ENCODE measurements at places on chromosomes 3 and 15.

DNA sequence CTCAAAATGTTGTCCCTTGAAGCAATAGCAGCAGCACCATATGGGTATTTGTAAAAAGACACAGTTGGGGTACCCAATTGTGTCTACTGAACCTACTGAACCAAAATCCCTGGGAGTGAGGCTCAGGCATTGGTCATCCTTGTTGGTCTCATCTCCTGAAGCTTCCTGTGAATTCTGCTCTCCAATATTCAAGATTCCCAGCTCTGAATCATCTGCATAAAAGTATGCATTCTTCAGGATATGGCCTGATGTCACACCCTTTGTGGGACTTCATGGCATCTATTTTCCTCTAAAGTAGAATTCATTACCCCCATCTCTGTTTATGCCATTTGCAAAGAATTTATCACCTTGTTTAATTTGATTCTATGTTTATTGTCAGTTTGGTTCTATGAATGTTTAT is 13.3 kb upstream of the PTX3 start:
- no peak for DNase-seq

DNA sequence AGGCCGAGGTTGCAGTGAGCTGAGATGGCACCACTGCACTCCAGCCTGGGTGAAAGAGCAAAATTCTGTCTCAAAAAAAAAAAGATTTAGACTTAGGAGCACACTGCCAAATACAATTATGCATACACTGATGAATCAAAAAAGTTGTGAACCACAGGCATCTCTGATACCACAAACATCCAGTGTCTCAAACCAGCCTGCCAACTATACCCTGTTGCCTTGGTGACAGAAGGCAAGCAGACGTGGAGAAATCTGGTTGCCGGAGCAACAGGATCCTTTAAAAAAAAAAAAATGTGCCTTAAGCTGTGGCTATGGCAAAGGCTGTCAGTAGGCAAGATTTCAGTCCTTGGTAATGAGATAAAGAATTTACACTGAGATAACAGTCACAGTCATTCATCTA is 202.3 kb downstream of the NEK10 start:
- peak; percentile 6 for DNase-seq

- DNase-seq = peak; percentile 3
Observed at GRCh38 chr15:36275656-36276055, 303.8 kb upstream of the CDIN1 start.

DNA sequence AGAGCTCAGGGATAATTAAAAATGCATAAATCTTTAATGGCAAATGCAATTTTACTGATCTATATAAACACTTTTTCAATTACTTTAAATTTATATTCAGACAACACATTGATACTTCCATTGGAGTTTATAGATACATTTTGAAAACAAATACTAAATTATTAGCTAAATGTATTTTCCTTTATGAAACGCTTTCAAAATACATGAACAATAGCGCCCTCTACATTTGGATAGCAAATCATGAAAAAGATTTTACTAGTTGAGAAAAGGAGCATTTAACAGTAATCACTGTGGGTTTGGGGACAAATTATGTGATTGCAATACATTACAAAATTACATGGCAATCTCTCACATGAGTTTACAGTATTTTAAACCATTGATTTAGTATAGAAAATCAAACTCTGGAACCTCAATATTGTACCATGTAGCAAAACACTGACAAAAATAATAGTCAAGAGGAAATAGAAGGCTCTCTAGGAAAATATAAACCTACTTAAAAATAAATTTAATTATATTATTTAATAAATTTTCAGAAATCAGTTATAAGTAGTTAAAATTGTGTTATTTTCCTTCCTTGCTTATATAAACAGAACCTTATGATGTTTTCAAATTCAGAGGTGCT is 207.9 kb downstream of the ZIC1 start:
- DNase-seq = no peak

DNA sequence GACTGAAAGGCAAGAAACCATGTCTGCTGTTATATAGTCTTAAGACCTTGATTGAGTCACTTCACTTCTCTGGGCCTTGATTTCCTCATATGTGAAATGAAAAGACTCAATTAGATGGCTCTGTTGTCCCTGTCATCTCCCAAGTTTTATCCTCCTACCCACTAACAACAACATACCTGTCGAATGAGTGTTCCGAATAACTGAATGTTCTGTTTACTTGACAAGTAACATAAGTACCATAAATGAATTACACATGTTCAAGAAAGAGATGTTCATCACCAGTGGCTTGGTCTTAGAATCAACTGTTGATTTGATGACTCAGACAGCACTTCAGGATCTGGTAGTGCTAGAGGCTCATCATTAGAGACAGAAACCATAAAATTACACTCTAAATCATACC is 311.7 kb downstream of the VPS13C start:
- peak; percentile 43 for DNase-seq

DNA sequence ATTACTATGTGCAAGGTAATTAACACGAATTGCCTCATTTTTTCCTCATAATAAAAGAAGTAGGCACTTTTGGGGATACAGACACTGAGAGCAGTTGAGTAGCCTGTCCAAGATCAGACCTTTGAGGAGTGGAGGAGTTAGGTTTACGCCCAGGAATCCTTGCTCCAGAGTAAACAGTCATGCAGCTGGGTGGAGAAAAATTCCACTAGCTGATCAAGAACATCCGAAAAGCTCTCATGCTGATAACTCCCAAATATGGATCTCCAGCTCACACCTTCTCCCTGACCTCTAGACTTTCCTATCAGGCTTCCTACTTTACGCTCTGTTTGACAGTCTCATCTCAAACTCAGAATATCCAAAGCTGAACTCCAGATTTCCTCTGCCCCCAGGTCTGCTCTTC is 53.3 kb downstream of the ST6GAL1 start:
- DNase-seq = no peak

DNA sequence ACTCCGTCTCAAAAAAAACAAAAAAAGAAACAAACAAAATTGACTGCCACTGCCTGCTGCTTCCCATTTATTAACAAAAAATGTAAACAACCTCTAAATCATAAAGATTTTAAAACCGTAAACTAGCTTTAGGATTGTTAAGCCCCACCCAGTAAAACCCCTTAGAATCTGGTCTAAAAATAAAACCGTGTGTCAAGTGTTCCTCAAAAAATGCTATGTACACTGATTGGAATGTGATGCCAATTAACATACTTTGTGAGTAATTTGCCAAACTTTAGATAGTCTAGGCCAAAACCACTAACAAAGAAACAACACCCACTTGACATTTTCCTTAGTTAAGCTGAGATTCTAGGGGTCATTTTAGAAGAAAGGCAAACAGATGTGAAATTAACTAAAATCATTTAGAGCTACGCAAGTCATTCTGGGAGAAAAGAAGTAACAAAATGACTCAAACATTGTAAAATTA is 5.3 kb downstream of the RAF1 start:
- peak; percentile 10 for DNase-seq

- no peak for DNase-seq
Observed at GRCh38 chr3:189531271-189531670, 99.9 kb upstream of the TP63 start.

DNA sequence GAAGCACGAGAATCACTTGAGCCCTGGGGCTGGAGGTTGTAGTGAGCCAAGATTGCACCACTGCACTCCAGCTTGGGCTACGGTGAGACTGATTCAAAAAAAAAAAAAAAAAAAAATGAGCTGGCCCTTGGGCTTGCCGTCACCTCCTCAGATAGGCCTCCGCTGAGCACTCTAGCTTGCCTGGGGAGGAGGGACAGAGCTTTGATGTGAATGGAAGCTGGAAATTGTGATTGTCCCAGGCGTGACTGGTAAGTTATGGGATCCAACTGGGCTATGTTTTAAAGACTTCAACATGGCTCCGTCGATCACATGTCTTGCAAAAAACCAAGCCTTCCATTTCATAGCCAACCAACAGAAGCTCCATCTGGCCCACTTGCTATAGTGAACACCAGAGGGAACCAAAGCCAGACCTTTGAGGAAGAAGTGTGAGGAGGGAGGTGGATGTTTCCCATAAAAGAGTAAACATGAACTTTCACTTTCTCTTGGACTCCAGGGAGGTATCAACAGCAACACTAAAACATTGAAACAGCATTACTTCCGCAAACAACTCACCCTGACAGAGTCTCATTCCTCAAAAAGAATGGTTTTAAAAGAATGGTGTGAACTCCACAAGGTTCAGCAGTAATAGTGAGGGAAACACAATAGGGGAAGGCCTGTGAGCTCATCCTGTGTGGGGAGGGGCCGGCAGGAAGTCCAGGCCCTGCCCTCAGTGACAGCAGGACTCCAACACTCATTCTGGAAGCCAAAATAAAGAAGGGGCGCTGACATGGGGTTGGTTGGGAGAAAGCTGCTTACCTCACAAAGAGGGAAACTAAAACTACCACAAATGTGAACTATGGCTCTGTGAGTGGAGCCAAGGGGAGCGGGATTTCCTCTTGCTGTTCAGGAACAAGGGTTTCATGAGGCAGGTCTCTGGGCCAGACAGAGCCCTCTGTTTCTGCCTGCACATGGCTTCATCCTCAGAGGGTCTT is 59.2 kb upstream of the IL12A start:
- DNase-seq = peak; percentile 36

DNA sequence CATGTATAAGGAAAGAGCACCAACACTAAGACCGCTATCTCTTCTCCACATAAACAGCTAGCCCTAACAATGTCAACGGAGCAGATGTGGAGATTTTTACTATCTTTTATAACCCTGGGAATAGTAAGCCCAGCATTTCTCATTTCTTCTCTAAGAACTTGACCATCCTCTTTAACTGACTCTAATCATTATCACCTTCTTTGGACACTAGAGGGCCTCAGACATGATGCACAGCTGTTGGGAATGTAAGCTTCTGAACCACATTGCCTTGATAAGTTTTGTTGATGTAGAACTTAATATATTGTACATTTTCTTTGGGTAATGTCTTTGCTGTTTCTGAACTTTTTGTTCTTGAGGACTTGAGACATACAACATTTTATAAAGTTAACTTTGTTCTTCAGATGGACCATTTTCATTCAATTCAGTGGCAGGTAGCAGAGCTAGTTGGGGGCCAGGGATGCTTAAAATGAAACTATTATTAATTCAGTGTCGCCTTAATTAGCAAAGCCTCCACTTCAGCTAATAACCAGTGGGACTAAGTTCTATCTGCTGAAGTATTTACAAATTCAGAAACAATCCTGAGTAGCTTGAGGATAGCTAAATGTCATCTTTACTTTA is 9.6 kb upstream of the TAGLN3 start:
- DNase-seq = no peak

GRCh38 chr15:101056366-101057334 is 137.5 kb downstream of the LRRK1 start:
- no peak for DNase-seq

GRCh38 chr3:195908694-195909581 is 587 bp upstream of the TNK2 start:
- DNase-seq = no peak

DNA sequence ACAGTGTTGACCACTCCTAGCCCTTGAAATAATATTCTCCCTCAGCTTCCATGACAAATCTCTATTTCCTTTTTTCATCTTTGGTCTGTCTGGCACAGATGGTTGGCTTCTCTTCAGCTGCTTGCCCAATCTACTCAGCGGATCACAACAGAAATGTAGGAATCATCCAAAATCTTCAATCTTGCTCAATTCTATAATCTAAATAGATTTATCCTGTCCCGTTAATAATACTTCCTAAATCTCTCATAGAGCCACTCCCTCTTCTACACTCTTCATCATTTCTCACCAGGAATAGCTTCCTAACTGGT is 3.8 kb downstream of the PEAK1 start:
- DNase-seq = no peak

GRCh38 chr3:182412066-182412465 is 381.2 kb upstream of the ATP11B start:
- DNase-seq = peak; percentile 59

DNA sequence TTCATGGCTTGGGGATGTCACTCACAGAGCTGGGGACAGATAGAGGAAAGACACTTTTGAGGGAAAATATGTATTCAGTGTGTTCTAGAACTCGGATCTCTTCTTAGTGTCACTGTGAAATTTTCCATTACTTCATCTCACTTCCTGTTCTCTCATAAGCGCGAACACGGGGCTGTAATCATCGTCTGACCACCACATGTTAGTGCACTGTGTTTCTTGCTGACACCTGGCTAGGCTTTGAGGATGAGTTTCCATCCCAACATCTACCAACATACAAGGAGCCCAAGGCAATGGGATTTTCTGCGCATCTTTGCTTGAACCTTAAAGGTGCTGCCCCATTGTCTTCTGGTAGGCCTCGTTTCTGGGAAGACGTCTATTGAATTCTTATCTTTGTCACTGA is 84.0 kb downstream of the LIPC start:
- no peak for DNase-seq

GRCh38 chr15:60047701-60048100 is 43.6 kb downstream of the FOXB1 start:
- DNase-seq = no peak

GRCh38 chr3:113556946-113557335 is 24.6 kb downstream of the SIDT1 start:
- DNase-seq = no peak

- no peak for DNase-seq
Observed at GRCh38 chr3:6717026-6717943, 143.6 kb upstream of the GRM7 start.

DNA sequence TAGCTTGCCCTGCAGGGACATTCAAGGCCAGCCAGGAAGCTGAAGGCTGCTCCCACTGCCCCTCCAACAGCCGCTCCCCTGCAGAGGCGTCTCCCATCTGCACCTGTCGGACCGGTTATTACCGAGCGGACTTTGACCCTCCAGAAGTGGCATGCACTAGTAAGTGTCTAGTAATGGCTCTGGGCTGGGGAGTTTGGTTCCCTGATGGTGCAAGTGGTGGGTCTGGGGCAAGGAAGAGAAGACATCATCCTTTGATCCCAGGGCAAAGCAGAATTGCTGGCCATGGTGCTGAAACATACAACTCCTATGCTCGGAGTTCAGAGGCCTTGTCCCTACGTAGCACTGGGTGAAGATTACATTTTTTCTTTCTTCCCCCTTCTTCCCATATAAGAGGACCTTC is 311.4 kb downstream of the EPHB1 start:
- DNase-seq = peak; percentile 26

GRCh38 chr3:184174646-184175492 is at the start of gene AP2M1:
Gene AP2M1, plus strand, starts transcription at chr3:184174855. Its CDS starts 2,139 bp downstream, at chr3:184176994.
- peak; percentile 97 for DNase-seq

DNA sequence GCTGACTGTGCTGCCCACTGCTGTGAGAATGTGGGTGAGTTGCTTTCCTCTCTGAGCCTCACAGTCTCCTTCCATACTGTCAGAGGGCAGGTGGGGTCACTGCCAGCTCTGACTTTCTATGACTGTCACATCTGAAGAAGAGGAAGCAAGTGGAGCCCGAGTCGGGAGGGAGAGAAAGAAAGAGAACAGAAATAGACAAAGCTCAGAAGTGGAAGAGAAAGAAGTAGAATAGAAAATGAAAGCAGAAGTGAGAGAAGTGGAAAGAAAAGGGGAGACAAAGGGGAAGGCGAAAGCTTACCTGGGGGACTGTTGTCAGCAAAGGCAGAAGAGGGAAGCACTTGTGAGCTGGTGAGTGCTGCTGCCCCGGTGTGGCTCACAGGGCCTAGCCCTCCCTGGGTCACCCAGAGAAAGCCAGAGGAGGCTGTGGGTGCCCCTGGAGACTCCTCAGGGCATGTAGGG is 57.9 kb downstream of the EPHB1 start:
- no peak for DNase-seq

GRCh38 chr3:111639316-111639715 is 44.2 kb upstream of the ZBED2 start:
- DNase-seq = no peak

GRCh38 chr3:194284351-194284750 is 66.8 kb downstream of the CPN2 start:
- no peak for DNase-seq

Measured in RWPE1 (cell line).